Activated CD4-positive, alpha-beta T cell treated with anti-CD3 and anti-CD28 coated beads, Interleukin-2, amount 50 U/mL, for 48 hours (primary cell): ENCODE measurements at places on chromosomes 1 and 21.

DNA sequence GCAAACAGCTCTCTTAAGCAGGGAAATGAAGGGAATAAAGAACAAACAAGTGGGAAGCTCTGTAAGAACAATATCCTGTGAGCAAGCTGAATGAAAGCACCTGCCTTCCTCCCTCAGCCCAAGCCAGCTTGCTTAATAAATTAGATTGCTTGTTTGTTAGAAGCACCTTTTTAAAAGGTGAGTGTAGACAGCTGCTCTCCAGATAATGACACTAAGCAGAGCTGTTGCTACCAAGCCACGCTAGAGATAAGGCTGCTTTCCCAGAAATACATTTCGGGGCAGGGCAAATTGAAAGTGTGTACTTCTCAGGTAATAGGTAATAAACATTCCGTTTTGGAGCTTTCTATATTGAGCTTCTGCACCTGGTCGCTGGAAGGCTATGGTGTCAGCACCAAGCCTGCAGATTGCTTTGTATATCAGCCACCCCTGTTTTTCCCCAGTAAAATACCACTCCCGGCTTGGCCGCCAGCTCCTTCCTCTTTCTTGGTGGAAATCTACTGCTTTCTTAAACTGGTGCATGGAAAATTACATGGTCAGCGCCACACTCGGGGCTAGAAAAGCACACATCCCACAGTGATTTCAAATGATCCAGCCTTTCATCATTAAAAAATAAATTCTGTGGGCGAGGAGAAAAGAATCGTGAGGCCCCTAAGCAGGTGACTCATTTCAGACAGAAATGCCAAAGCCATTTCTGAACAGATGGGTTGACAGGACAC is 151.3 kb downstream of the ETS2 start:
- DNase-seq: no peak

DNA sequence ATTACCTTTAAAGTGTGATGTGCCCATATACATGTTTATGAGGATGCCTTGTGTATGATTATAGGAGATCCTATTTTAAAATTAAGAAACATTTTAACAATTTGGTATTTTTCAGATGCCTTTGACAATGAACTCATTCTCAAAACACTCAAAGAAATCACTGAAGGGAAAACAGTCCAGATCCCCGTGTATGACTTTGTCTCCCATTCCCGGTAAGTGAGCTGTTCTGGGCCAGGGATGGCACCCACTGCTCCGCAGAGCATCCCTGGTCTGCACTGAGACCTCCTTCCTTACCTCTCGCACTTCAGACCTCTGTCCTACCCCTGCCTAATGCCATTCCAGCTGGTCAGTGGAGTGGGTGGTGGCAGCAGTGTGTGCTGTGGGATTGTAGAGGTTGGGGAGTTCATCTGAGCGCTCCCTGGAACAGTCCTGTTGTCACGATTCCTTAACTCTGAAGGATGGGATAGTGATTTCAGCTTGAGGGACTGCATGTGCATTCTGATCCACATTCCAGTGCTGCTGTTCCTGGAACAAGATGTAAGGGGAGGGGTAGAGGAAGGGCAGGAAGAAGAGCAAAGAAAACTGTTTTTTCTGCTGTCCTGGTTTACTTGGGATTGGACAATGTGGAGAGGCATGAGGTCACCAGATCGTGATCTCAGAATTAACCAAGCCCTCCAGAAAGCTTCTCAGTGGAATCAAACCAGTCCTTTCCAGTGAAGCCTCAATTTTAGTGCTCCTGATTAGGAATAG is 63.9 kb downstream of the UCK2 start:
- DNase-seq: no peak

DNA sequence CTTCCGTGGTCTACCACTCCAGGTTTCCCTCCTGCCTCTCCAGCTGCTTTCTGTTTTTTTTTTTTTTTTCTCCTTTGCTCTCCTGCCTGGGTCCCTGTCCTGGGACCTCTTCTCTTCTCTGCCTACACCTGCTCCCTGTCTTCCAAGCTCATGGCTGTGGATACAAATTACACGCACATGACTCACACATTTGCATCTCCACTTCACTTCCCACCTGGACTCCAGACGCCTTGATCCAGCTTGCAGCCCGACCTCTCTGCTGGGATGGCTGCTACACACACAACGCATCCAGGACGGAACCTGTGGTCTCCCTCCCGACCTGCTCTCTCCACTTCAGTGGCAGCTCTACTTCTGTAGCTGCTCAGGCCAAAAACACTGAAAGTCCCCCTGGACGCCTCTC is 44.4 kb upstream of the B3GALT5 start:
- no peak for DNase-seq

DNA sequence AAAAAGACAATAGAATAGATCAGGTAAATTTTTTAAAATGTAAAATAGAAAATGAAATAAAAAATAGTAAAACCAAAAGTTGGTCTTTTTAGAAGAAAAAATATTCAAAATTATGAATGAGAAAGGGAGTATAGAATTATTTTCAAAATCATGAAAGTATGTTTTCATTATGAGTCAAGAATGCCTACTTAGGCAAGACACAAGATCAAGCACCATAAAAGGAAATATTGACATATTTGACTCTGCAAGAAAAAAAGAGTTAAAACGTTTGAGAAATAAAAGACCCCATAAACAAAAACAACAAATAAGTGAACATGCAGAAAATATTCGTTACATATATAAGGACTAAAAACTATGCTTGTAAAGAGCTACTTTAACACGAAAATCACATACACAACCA is 4.8 kb upstream of the COX20 start:
- DNase-seq: no peak

GRCh38 chr1:45723248-45723930 is 27.1 kb downstream of the IPP start:
- DNase-seq: no peak

DNA sequence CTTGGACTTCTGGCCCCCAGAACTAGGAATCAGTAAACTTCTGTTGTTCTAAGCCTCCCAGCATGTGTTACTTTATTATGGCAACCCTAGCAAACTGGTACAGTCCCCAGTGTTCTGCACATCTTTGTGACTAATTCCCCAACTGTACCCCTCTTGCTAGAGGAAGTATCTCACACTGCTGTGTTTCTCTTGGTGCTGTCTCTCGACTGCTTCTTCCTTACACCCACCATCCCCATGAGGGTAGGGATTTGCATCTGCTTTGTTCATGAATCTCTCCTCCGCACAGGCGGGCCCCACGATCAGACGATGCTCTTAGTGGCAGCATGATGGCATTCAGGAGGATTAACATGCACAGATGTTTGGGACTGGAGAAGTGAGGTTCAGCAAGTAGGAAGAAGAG is 46.7 kb downstream of the CLIC6 start:
- DNase-seq: no peak

DNA sequence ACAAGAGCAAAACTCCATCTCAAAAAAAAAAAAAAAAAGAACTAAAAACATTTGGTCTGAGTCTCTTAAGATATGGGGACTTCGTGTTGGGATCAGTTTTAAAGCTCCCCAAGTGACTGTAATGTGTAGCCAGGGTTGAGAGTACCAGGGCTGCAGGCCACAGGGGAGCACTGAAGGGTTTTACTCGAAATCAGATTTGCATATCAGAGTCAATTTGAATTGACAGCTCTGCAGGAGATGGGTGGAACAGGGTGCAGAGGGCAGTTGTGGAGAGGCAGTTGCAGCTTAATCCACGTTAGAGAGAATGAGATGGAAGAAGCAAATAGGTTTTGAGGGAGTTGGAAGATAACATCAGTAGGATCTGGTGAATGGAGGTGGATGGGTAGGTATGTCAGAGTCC is 20.6 kb upstream of the ELOA start:
- no peak for DNase-seq

- no peak for DNase-seq
Observed at GRCh38 chr1:17545356-17545755, 5.9 kb downstream of the ARHGEF10L start.

- DNase-seq: no peak
Observed at GRCh38 chr1:69502991-69503390, 64.7 kb upstream of the LRRC7 start.

GRCh38 chr1:246373828-246374569 is 133.1 kb downstream of the SMYD3 start:
- DNase-seq: no peak

DNA sequence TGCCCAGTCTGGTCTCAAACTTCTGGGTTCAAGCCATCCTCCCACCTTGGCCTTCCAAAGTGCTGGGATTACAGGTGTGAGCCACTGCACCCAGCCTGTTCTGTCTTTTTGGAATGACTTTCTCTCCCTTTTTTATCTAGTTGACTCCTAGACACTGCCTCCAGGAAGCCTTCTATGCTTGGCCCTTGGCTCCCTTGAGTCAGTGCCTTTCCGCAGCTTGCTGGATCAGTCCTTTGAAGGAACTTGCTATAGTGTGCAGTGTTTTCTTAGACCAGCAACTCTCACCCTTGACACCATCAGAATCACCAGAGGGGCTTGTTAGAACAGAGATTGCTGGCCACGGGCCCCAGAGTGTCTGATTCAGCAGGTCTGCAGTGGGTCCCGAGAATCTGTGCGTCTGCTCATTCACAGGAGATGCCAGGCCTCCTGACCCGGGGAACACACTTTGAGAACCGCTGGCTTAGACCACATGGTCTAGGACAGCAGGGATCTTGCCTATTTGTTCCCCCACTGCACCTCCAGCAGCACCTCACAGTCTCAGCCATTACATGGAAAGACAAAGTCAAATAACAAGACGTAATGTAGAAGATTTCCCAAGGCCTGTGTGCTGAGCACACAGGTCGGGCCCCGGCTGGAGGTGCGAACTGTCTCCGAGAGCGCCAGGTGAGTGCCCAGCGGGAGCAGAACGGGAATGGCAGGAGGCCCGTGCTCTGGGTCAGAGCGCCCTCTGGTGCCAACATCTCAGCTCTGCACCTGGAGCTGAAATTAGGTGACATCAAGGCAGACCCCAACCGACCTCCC is 27.4 kb upstream of the CTPS1 start:
- peak; percentile 67 for DNase-seq

- no peak for DNase-seq
Observed at GRCh38 chr1:247102381-247102780, 1.8 kb downstream of the ZNF669 start.

DNA sequence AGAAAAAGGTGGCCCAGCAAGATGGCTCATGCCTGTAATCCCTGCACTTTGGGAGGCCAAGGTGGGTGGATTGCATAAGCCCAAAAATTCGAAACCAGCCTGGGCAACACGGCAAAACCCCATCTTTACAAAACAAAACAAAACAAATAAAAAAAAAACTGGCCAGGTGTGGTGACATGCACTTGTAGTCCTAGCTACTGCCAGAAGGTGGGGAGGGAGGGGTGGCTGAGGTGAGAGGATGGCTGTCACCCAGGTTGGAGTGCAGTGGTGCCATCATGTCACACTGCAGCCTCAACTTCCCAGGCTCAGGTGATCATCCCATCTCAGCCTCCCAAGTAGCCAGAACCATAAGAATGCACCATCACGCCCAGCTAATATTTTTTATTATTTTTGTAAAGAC is 22.8 kb downstream of the RERE start:
- DNase-seq: no peak

DNA sequence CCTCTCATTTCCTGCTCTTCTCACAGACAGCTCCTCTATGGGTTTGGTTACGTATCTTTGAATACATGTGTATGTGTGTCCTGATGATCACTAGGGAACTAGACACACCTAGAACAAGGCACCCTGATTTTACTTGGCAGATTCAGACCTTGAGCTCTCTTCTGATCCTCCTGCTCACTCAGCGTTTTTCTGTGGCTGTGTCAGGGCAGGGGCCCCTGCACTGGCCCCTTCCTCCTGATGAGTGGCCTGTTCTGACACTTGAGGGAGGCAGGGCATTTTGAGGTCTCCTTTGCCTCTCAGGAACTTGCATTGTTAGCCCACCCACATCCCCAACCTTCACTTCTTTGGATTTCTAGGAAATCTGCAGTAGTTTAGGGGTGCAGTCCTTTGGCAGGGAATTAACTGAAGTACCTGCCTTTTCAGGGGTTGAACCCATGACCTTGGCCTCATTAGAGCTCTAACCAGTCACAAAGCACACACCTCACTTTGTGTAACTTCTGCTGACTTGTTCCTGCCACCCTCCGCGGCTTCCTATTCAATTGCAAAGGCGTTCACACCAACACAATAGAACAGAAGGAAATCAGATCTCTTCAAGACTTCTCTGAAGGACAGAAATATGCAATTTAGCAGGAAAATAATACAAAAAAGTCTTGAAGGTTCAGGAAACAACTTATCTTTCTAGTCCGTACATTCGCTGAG is 8.8 kb downstream of the SMYD2 start:
- no peak for DNase-seq

DNA sequence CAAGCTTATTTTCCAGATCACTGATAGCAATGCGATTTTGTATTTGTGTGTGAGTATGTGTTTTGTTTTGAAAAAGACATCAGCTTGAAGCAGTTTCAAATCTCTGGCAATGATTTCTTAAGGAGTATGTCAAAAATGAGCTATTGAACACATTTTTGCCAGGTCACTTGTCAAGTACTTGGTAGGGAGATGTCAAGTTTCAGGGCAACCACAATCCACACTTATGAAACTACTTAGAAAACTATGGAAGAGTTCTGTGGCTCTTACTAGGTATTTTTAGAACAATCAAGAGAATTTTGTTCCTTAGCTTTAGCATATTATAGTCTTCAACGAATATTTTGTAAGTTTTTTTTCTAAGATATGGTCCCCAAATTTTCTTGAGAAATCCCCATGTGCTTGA is 318.8 kb upstream of the ZRANB2 start:
- no peak for DNase-seq

DNA sequence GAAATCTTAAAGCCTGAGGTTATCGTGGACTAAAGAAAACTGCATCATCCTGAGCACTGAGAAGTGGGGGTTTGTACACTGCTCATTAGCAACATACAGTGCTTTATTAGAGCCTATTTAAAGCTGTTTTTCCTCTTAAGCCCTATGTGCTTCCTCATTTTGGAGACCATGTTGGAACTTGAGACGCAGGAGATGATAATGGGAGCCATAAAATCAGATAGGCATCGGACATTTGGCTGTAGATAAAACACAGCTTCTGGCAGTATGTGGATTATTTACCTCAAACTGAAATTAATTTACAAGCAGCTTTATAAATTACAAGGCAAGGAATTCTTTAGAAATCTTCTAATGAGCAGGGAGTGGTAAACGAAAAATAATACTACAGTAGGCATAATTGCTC is 147.7 kb upstream of the IVNS1ABP start:
- no peak for DNase-seq

GRCh38 chr1:213415691-213416380 is 364.8 kb downstream of the RPS6KC1 start:
- no peak for DNase-seq

DNA sequence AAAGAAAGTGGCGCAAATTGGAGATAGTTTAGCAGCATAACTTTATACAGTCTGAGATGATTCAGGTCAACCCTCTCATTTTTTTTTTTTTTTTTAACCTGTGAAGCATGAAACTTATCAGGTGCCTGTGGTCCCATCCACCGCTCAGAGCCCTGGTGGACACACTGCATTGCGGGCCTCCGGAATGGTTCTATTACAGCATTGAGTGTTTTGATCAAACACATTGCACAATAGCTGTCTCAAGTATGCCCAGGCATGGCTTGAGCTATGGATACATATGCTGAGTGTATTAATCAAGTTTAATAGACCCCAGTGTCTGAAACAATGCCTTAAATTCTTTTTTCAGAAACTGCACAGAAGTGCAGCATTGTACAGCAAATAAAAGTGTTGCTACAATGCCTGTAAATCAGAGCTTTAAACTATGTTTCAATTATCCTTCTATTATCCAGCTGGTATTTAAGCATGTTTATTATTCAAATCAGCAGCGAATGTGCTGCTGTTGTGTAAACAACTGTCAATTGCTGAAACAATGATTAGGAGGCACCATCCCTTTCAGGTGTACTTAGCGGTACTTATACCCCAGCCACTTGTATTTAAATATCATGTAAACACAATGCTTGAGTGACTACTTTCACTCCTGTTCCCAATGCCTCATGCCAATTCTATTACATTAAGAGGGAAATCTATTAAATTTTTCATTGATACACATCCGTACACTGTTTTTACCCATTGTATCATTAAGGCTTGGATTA is 456.6 kb downstream of the RPS6KC1 start:
- DNase-seq: no peak
